Bronchial smooth muscle cell (primary cell): ENCODE measurements at places on chromosomes 1 and 21. TPM values are rescaled to one million over a fixed set of nuclear protein-coding genes. Genes with fewer than 3 reads are reported as not detected.

DYNLT4 gene
- total RNA-seq, result not detected in 2 replicates

KCNE2 gene
- 0.16 TPM in 1 of 2 replicates, not detected in the other for total RNA-seq

TACSTD2 gene
- 0.16 and 0.26 TPM in 2 replicates for total RNA-seq

AKR7A3 gene
- total RNA-seq, result 0.43 and 0.47 TPM in 2 replicates

OR2L13 gene
- not detected in 2 replicates for total RNA-seq

ZBTB8OS gene
- total RNA-seq, result 48.1 and 69.9 TPM in 2 replicates

PRDM16 gene
- 0.79 and 1.8 TPM in 2 replicates for total RNA-seq

CELSR2 gene
- 0.34 and 0.63 TPM in 2 replicates for total RNA-seq

MFSD2A gene
- 0.63 and 0.69 TPM in 2 replicates for total RNA-seq

CAP1 gene
- 276 and 338 TPM in 2 replicates for total RNA-seq

LIN9 gene
- total RNA-seq, result 0.60 and 1.4 TPM in 2 replicates

SLC44A3 gene
- 1.2 and 1.7 TPM in 2 replicates for total RNA-seq

ZBTB17 gene
- 46.2 and 69.1 TPM in 2 replicates for total RNA-seq

SYT11 gene
- total RNA-seq, result 37.8 and 39.4 TPM in 2 replicates

KIRREL1 gene
- 63.5 and 73.5 TPM in 2 replicates for total RNA-seq

MYCL gene
- total RNA-seq, result 0.09 and 0.32 TPM in 2 replicates

C1orf52 gene
- 8.8 and 9.5 TPM in 2 replicates for total RNA-seq

MRPL55 gene
- 59.7 and 75.2 TPM in 2 replicates for total RNA-seq

GPR37L1 gene
- under 0.01 TPM in 1 of 2 replicates, not detected in the other for total RNA-seq

PAPPA2 gene
- total RNA-seq, result 0.47 and 2.8 TPM in 2 replicates

NEK2 gene
- total RNA-seq, result 0.26 and 3.5 TPM in 2 replicates

SYT14 gene
- total RNA-seq, result 2.7 and 3.6 TPM in 2 replicates

CRYBG2 gene
- total RNA-seq, result under 0.01 TPM in 1 of 2 replicates, not detected in the other

NR5A2 gene
- under 0.01 TPM in 1 of 2 replicates, not detected in the other for total RNA-seq

CCDC17 gene
- 0.77 and 0.79 TPM in 2 replicates for total RNA-seq

AIM2 gene
- not detected in 2 replicates for total RNA-seq

CACHD1 gene
- total RNA-seq, result 1.9 and 2.1 TPM in 2 replicates

FCGR1A gene
- not detected in 2 replicates for total RNA-seq

SOAT1 gene
- 26.6 and 27.6 TPM in 2 replicates for total RNA-seq

LCE1C gene
- not detected in 2 replicates for total RNA-seq

APOBEC4 gene
- total RNA-seq, result not detected in 2 replicates

MTARC2 gene
- total RNA-seq, result 2.4 and 5.3 TPM in 2 replicates

KCNJ15 gene
- total RNA-seq, result 0.16 and 0.17 TPM in 2 replicates

PRDX1 gene
- total RNA-seq, result 504 and 567 TPM in 2 replicates

TFAP2E gene
- total RNA-seq, result 0.16 TPM in 1 of 2 replicates, not detected in the other

RNF2 gene
- 19.1 and 42.7 TPM in 2 replicates for total RNA-seq

ATP1A4 gene
- total RNA-seq, result not detected in 2 replicates

RPTN gene
- not detected in 2 replicates for total RNA-seq

GBP6 gene
- total RNA-seq, result 0.17 TPM in 1 of 2 replicates, not detected in the other

RBM15 gene
- total RNA-seq, result 22.1 and 27.2 TPM in 2 replicates

HES2 gene
- 0.09 and 0.16 TPM in 2 replicates for total RNA-seq

CD244 gene
- not detected in 2 replicates for total RNA-seq

LPGAT1 gene
- total RNA-seq, result 11.5 and 16.1 TPM in 2 replicates

C1QC gene
- not detected in 2 replicates for total RNA-seq

PCP4 gene
- total RNA-seq, result not detected in 2 replicates

GBP5 gene
- 0.16 TPM in 1 of 2 replicates, not detected in the other for total RNA-seq

FABP3 gene
- 94.9 and 154 TPM in 2 replicates for total RNA-seq

SPRR2F gene
- total RNA-seq, result not detected in 2 replicates

B3GALT2 gene
- total RNA-seq, result 0.32 TPM in 1 of 2 replicates, not detected in the other

PRAMEF14 gene
- total RNA-seq, result not detected in 2 replicates

KRTAP27-1 gene
- total RNA-seq, result not detected in 2 replicates

SPATA45 gene
- total RNA-seq, result not detected in 2 replicates

SRM gene
- 7.9 and 10.7 TPM in 2 replicates for total RNA-seq

ADAMTSL4 gene
- total RNA-seq, result 14.0 and 16.7 TPM in 2 replicates
